Naive thymus-derived CD4-positive, alpha-beta T cell (primary cell): ENCODE measurements at places on chromosomes 13 and 19. TPM values are rescaled to one million over a fixed set of nuclear protein-coding genes. Genes with fewer than 3 reads are reported as not detected.

DNA sequence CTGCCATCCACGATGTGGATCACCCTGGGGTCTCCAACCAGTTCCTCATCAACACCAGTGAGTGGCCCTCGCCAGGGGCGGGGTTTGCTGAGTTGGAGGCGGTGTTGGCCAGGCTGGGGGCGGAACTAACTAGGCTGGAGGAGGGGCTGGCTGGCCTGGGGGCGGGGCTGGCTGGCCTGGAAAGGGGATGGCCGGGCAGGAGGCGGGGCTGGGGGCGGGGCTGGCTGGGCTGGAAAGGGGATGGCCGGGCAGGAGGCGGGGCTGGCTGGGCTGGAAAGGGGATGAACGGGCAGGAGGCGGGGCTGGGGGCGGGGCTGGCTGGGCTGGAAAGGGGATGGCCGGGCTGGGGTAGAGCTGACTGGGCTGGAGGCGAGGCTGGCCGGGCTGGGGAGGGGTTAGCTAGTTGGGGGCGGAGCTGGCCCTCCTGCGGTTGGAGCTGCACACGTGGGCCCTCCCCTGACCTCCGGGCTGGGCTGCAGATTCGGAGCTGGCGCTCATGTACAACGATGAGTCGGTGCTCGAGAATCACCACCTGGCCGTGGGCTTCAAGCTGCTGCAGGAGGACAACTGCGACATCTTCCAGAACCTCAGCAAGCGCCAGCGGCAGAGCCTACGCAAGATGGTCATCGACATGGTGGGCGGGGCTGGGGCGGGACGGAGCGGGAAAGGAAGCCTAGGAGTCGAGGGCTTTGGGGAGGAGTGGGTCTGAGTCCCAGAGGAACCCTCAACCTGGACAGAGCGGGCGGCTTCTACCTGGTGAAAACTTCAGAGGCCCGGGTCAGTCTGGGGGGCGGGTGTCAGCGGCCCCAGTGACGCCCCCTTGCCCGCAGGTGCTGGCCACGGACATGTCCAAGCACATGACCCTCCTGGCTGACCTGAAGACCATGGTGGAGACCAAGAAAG lies 41.0 kb downstream of the PDE4A start:
- H3K36me3 ChIP-seq = no peaks in the 10 kb centered on the region
- H3K27ac ChIP-seq = peak overlapping the region; percentile 31
- peak overlapping the region; percentile 41 for H3K4me3 ChIP-seq
- DNase-seq = peak; percentile 95

DNA sequence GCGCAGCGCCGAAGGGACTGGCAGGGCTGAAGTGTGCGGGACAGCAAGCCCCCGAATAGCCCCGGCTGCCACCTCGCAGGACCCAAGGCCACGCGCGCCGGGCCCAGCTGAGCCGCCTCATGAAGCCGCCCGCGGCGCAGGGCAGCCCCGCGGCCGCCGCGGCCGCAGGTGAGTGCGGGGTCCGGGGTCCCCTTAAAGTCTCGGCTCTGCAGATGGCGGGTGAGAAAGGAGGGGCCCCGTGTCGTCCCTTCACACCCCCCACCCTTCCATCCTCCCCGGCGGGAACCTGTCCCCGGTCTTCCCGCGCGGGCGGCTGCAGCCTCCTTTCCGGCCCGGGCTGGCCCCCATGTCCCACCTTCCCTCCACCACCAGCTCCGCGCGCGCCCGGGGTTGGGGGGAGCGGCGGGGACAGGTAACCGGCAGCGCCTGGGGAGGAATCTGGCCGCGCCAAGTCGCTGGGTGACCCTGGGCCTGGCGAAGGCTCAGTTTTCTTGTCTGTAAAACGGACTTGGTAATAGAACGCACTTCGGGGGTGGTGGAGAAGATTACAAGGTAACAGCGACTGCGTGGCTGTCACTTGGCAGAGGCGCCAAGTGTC lies 338 bp downstream of the RGCC start:
- no peaks in the 10 kb centered on the region for H3K36me3 ChIP-seq
- peak; percentile 69 for DNase-seq
- peak overlapping the region; percentile 84 for H3K4me3 ChIP-seq
- H3K27ac ChIP-seq = peak overlapping the region; percentile 97
- peaks cover 29% of the 10 kb centered on the region for H3K4me1 ChIP-seq

DNA sequence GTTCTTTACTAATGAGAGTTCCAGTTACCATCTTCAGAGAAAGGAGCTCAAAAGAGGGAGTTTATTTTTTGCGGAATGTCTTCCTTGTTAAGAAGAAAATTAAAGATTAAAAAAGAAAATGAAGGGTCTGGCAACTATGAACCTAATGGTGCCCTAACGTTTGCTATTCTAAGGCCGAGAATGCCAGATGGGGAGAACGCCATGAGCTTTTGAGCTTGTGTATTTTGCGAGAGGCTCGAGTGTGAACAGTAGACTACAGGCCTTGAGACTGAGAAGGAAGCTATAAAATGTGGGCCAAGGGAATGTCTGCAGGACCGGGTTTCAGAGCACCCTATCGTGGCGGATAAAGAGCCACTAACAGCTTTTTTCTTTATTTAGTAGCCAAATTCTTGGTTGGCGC lies 6.7 kb downstream of the FGF14 start:
- H3K4me3 ChIP-seq = peak overlapping the region; percentile 96
- H3K36me3 ChIP-seq = peaks cover 2% of the 10 kb centered on the region
- H3K4me1 ChIP-seq = peaks cover 12% of the 10 kb centered on the region
- no peak for DNase-seq
- no peaks in the 10 kb centered on the region for H3K27me3 ChIP-seq

GRCh38 chr19:31347354-31347753 lies 1.9 kb downstream of the TSHZ3 start:
- no peak for DNase-seq
- no peak overlapping the region for H3K4me3 ChIP-seq
- peaks cover 25% of the 10 kb centered on the region for H3K27me3 ChIP-seq

- no peaks in the 10 kb centered on the region for H3K27me3 ChIP-seq
- no peaks in the 10 kb centered on the region for H3K36me3 ChIP-seq
- no peak overlapping the region for H3K27ac ChIP-seq
- H3K4me1 ChIP-seq = peaks cover 13% of the 10 kb centered on the region
- no peak overlapping the region for H3K4me3 ChIP-seq
These were observed 35.6 kb downstream of the ATP11A start for GRCh38 chr13:112725346-112726015.

DNA sequence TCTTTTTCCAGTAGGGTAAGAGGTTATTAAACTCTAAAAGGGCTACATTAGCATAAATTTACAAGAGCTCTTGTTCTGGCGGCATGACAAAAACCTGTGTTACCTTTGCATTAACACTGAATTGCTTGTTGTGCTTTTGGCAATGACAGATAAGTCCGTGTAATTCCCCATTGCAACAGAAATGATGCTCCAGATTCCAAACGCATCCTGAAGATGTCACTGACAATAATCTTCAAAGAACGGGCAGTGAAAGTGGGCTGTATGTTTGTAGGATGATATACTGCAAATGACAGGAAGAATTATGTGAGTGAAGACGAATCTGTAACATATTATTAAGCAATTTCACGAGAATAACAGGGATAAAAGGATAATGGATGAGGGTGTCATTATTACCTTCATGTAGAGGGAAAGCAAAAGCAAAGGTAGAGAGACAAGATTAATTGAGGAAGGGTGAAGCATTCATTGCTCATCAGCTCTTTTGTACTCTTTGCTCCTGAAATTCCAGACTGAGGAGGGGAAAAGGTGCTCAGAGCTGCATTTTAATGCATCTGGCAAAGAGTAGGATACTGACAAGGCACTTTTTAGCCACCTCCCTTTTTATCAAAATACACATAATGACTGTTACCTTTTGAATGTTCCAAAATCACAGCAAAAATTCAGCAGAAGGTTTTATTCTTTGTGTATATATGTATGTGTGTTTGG lies 38.5 kb upstream of the MAB21L1 start:
- no peaks in the 10 kb centered on the region for H3K27me3 ChIP-seq
- no peaks in the 10 kb centered on the region for H3K36me3 ChIP-seq
- H3K4me3 ChIP-seq = no peak overlapping the region
- H3K4me1 ChIP-seq = no peaks in the 10 kb centered on the region

DNA sequence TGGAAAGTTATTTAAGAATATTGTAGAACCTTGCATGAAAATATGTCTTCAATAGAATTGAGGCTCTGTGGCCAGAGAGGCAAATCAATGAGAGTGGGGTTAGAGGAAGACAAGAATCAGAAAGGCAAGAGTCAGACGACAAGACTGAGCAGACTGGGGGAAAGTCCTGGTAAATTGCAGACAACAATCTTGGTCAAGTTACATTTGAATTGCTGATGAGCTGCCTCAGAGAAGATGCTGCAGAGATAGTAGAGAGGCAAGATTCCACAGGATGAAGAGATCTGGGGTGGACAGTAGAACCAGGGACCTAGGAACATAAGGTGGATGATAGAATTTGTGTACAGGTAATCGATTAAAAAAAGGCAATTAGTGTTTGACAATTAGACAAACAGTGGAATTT lies 133.8 kb downstream of the RXFP2 start:
- no peaks in the 10 kb centered on the region for H3K4me1 ChIP-seq
- no peak for DNase-seq
- H3K27ac ChIP-seq = no peak overlapping the region
- H3K27me3 ChIP-seq = no peaks in the 10 kb centered on the region
- no peak overlapping the region for H3K4me3 ChIP-seq
- no peaks in the 10 kb centered on the region for H3K36me3 ChIP-seq

- no peak for DNase-seq
- no peak overlapping the region for H3K4me3 ChIP-seq
- no peak overlapping the region for H3K27ac ChIP-seq
These were observed 63.5 kb downstream of the TUBA3C start for GRCh38 chr13:19117913-19118739.

DNA sequence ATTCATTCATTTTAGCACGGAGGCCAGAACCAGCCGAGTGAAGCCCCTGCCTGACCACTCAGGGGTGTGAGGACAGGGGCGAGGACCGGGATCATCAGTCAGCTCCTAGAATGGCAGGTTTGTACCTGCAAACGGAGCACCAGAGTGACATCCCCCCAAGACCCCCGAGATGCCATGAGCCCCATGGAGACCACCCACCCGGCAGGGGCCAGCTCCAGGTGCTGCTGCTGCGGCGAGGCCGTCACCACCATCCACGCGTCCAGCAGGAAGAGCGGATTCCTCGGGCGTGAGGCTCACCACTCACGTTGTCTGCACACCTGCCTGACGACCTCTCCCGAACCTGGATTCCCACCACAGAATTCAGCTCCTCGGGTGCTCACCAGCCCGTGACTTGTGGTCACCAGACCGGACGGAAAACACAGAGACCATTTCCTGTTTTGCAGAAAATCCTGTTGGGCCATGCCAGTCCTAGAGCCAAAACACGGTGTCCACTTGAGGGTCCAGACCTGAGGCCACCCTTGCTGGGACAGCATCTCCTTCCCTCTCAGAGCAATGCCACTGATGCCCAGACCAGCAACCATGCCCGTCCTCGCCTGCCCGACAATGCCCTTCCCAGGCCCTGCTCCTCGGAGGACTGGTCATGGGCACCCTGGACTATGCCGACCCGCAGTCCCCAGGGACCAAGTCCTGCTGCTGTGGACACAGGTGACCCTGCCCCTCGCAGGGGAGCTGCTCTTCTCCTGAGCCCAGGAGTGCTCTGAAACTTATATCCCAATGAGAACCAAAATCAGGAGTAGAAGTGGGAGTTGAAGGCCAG lies 74.2 kb downstream of the RASA3 start:
- peak overlapping the region; percentile 42 for H3K27ac ChIP-seq
- no peak for DNase-seq
- H3K4me3 ChIP-seq = no peak overlapping the region
- no peaks in the 10 kb centered on the region for H3K27me3 ChIP-seq

- no peaks in the 10 kb centered on the region for H3K36me3 ChIP-seq
- H3K4me3 ChIP-seq = no peak overlapping the region
- no peaks in the 10 kb centered on the region for H3K27me3 ChIP-seq
- no peak overlapping the region for H3K27ac ChIP-seq
- no peaks in the 10 kb centered on the region for H3K4me1 ChIP-seq
- DNase-seq = no peak
These were observed 113.7 kb downstream of the RFC3 start for GRCh38 chr13:33931397-33932311.

DNA sequence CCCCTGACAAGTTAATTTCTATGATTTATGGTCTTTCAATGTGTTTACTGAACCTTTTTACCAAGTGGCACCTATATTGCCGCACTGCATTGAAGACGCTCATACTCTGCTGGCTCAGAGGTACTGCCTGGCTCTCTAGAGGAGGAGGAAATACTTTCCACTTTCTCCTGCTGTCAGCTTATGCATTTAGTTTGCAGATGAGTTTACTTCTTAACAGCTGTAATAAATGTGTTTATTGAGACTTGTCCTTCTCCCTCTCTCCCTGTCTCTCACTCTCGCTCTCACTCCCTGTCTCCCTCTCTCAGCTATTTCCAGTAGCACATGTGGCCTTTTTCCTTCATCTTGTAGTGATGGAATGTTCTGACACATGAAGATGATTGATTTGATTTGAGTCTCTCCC lies 60.3 kb upstream of the SPATA13 start:
- H3K4me3 ChIP-seq = no peak overlapping the region
- no peaks in the 10 kb centered on the region for H3K36me3 ChIP-seq
- DNase-seq = no peak
- peaks cover 10% of the 10 kb centered on the region for H3K4me1 ChIP-seq
- H3K27me3 ChIP-seq = no peaks in the 10 kb centered on the region

DNA sequence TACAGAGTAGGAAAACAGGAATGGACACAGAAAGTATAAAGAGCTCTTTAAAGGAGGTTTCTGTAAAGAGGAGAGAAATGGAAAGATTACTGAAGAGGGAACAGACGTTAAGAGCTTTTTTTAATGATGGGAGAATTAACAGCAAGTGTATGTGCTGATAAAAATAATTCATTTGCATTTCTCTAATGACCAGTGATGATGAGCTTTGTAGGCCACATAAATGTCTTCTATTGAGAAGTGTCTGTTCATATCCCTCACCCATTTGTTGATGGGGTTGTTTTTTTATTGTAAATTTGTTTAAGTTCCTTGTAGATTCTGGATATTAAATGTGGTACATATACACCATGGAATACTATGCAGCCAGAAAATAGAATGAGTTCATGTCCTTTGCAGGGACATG lies 40.0 kb downstream of the MYO16 start:
- no peak overlapping the region for H3K27ac ChIP-seq
- no peaks in the 10 kb centered on the region for H3K27me3 ChIP-seq
- no peak overlapping the region for H3K4me3 ChIP-seq

DNA sequence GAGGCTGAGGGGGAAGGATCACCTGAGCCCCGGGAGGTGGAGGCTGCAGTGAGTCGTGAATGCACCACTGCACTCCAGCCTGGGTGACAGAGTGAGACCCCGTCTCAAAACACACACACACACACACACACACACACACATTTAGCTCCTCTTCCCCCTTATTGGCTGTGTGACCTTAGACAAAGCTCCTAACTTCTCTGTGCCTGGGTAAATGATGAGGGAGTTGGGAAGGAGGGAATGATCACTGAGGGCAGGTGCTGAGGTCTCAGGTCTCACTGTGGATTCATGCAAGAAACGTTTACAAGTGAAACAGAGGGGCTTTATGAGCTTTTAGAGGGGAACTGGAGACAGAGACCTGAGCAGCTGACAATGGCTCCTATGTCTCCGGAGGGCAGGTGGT lies 16.9 kb upstream of the BCL3 start:
- DNase-seq = no peak
- no peak overlapping the region for H3K27ac ChIP-seq
- no peaks in the 10 kb centered on the region for H3K36me3 ChIP-seq

GRCh38 chr13:42751693-42752092 lies 29.7 kb upstream of the FAM216B start:
- H3K36me3 ChIP-seq = no peaks in the 10 kb centered on the region
- H3K27me3 ChIP-seq = no peaks in the 10 kb centered on the region
- no peak overlapping the region for H3K27ac ChIP-seq
- no peak overlapping the region for H3K4me3 ChIP-seq
- no peaks in the 10 kb centered on the region for H3K4me1 ChIP-seq
- DNase-seq = no peak

Gene GSX1
- not detected for total RNA-seq

Gene OLFM4
- not detected for total RNA-seq

Gene CEACAM1
- 8.5 TPM for total RNA-seq

Gene CHST8
- total RNA-seq = not detected
